Type B pancreatic cell (in vitro differentiated cells): ENCODE measurements at places on chromosomes 11 and 22.

DNA sequence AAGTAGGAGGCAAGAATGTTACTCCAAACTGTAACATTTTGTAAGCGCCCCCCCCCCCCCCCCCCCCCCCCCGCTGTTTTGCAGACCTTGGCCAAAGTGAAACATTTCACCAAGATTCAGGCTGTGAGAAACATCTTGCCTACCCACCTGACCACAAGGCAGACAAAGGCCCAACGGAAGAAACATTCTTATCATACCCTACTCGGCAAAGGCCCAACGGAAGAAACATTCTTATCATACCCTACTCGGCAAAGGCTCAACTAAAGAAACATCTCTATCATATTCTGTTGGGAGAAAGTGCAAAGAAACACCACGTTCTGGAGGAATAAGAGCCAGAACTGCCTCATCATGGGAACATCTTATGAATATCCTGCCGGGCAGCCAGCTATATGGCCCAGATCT, 117.1 kb downstream of the JRKL start:
- no peak overlapping the region for H3K27ac ChIP-seq
- no peak overlapping the region for H3K4me3 ChIP-seq
- H3K4me1 ChIP-seq, result no peaks in the 10 kb centered on the region
- H3K36me3 ChIP-seq, result no peaks in the 10 kb centered on the region

DNA sequence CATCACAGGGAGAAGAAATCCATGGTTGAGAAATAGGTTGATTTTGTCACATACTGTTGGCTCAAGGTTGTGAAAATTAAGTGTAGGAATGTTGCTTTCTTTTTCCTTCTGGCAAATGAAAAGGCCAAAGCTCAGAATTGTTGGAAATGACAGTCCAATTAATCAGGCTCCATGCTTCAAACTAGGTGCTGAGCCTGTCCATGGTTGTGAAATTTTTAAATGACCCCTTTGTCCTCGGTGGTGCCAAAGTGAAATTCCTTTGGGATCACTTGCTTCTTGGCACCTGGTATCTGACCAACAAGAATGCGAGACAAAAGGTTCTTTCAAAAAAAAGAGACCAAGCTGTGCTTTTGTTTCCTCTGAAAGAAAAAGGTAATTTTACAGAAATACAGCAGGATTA, 451.9 kb downstream of the ETS1 start:
- no peak overlapping the region for H3K27ac ChIP-seq
- no peak overlapping the region for H3K4me3 ChIP-seq
- peaks cover 36% of the 10 kb centered on the region for H3K4me1 ChIP-seq
- H3K36me3 ChIP-seq, result peaks cover 6% of the 10 kb centered on the region
- no peaks in the 10 kb centered on the region for H3K27me3 ChIP-seq

DNA sequence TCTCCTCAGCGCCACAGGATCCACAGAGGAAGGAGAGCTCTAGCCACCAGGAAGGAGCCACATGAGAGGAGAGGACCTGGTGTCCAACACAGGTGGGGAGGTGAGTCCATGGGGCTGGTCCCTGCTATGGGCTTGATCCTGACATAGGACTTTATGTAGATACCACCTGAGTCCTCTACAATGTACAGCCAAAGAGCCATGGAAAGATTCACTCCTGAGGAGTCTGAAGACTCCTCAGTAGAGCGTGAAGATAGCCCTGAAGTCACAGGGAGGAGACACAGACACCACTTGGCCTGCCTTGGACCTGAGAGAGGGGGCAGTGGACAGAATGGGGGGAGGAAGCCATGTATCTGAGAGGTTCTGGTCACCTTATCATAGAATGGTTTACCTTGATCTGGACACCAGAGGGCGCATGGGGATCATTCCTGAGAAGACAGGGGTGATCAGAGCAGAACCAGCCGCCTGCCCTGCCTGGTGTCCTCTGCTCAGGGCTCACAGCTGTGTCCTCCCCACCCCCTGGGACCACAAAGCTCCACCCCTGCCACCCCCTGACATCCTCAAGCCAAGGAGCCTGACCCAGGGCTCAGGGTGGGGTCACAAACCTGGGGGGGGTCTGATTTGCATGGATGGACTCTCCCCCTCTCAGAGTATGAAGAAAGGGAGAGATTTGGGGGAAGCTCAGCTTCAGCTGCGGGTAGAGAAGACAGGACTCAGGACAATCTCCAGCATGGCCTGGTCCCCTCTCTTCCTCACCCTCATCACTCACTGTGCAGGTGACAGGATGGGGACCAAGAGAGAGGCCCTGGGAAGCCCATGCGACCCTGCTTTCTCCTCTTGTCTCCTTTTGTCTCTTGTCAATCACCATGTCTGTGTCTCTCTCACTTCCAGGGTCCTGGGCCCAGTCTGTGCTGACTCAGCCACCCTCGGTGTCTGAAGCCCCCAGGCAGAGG, 77.0 kb downstream of the ZNF280B start:
- H3K4me1 ChIP-seq, result no peaks in the 10 kb centered on the region
- no peaks in the 10 kb centered on the region for H3K36me3 ChIP-seq
- DNase-seq, result no peak
- H3K27ac ChIP-seq, result no peak overlapping the region
- peaks cover 73% of the 10 kb centered on the region for H3K27me3 ChIP-seq

DNA sequence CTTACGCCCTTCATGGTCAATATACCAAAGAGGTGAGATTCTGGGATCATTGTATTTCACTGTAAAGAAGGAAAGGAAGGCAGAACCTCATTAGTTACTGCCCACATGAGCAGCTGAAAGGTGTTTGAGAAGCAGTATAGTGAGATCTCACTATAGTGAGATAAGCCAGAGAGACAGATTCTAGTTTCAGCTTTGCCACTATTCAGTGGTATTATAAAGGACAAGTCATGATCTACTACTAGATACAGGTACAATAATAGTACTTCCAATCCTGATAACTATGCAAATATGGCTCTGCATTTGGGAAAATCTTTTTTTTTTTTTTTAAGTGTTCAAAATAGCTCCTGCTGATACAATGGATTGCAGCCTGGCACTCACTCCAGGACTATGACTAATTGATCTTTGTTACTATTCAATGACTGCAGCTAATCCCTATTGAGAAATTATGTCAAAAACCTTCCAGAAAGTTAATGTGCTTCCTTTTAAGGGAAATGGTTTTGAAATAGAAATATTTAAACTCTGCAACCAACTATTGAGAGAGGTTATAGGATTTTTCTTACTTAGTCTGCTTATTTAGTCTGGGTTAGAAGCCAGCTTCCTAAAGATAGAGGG, 8.3 kb upstream of the DLAT start:
- no peak for DNase-seq
- no peak overlapping the region for H3K4me3 ChIP-seq
- H3K27me3 ChIP-seq, result no peaks in the 10 kb centered on the region
- H3K36me3 ChIP-seq, result peaks cover 3% of the 10 kb centered on the region

DNA sequence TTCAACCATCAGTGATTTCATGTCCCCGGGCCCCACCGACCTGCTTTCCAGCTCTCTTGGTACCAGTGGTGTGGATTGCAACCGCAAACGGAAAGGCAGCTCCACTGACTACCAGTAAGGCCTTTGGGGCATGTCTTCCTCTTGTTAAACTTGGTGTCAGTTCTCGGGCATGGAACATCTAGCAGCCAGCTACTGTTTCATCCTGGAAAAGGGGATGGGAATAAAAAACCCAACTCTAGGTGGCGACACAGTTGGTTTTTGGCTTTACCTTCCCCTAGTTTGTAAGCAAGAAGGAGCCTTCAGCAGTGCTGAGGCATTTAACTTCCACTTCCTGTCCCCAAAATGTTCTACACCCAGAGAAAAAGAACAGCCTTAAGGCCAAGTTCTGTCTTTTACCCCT, 76.7 kb downstream of the BMAL1 start:
- H3K4me3 ChIP-seq, result no peak overlapping the region
- no peaks in the 10 kb centered on the region for H3K4me1 ChIP-seq
- H3K27ac ChIP-seq, result no peak overlapping the region
- H3K36me3 ChIP-seq, result peaks cover 4% of the 10 kb centered on the region
- no peaks in the 10 kb centered on the region for H3K27me3 ChIP-seq
- DNase-seq, result no peak

GRCh38 chr22:34808618-34809017, 257.3 kb upstream of the ISX start:
- H3K27ac ChIP-seq, result no peak overlapping the region
- H3K4me3 ChIP-seq, result no peak overlapping the region
- H3K27me3 ChIP-seq, result no peaks in the 10 kb centered on the region

DNA sequence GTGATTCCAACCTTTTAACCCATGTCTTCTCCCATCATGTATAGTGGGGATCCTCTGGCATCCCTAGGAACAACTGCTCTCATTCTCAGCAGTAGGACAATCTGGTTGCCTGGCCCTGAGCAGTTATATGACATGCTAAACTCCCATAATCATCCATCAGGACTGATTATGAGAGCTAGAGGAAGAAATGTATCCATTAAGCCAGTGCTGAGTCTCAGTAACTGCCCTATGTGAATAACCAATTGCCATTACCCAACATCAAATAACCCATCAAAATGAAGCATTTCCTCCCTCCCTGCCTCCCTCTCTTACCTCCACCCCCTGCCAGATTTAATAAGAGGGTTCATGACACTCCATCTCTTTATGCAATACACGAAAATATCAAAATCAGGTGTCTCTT, 277.6 kb downstream of the NXPE2 start:
- peaks cover 15% of the 10 kb centered on the region for H3K27me3 ChIP-seq
- no peak for DNase-seq
- H3K36me3 ChIP-seq, result no peaks in the 10 kb centered on the region
- H3K27ac ChIP-seq, result no peak overlapping the region
- H3K4me1 ChIP-seq, result peaks cover 5% of the 10 kb centered on the region
- no peak overlapping the region for H3K4me3 ChIP-seq

- H3K4me1 ChIP-seq, result no peaks in the 10 kb centered on the region
- peak; percentile 54 for DNase-seq
- peaks cover 8% of the 10 kb centered on the region for H3K36me3 ChIP-seq
- no peak overlapping the region for H3K27ac ChIP-seq
These were observed 50.1 kb upstream of the PHOX2A start for GRCh38 chr11:72293910-72294615.

DNA sequence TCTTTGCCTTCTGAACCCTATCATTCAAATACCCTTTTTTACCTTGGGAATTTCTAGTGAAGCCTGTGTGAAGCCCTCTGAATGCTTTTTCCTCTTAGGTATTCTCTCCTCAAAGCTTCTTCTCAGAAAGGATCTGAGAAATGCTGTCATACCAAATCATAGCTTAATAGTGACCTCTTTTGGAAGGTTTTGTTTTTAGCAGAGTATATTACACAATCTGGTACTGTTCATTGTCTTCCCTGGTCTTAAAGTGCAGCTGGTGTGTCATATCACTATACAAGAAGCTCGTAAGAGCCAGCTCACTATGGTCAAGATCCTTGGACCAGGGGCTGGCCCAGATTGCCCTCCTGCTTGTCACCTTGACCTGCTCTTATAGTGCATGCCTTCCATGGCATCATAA, 204.4 kb upstream of the ANO5 start:
- DNase-seq, result no peak
- peaks cover 6% of the 10 kb centered on the region for H3K27me3 ChIP-seq
- H3K36me3 ChIP-seq, result no peaks in the 10 kb centered on the region
- H3K4me3 ChIP-seq, result no peak overlapping the region

- H3K27ac ChIP-seq, result no peak overlapping the region
- no peak overlapping the region for H3K4me3 ChIP-seq
- DNase-seq, result no peak
- H3K27me3 ChIP-seq, result peaks cover 17% of the 10 kb centered on the region
- H3K4me1 ChIP-seq, result no peaks in the 10 kb centered on the region
- no peaks in the 10 kb centered on the region for H3K36me3 ChIP-seq
These were observed 5.8 kb upstream of the MS4A18 start for GRCh38 chr11:60718524-60719316.

- no peaks in the 10 kb centered on the region for H3K36me3 ChIP-seq
- no peaks in the 10 kb centered on the region for H3K27me3 ChIP-seq
- no peaks in the 10 kb centered on the region for H3K4me1 ChIP-seq
These were observed 270.2 kb downstream of the GUCY1A2 start for GRCh38 chr11:106748059-106748458.

GRCh38 chr11:10990160-10990559, 132.3 kb upstream of the ZBED5 start:
- no peak overlapping the region for H3K4me3 ChIP-seq
- no peaks in the 10 kb centered on the region for H3K36me3 ChIP-seq
- no peaks in the 10 kb centered on the region for H3K27me3 ChIP-seq
- no peak overlapping the region for H3K27ac ChIP-seq
- no peak for DNase-seq

- H3K36me3 ChIP-seq, result no peaks in the 10 kb centered on the region
- no peak overlapping the region for H3K4me3 ChIP-seq
- peaks cover 5% of the 10 kb centered on the region for H3K4me1 ChIP-seq
- H3K27me3 ChIP-seq, result peaks cover 31% of the 10 kb centered on the region
These were observed 1089.3 kb downstream of the FAM181B start for GRCh38 chr11:81644239-81644840.

DNA sequence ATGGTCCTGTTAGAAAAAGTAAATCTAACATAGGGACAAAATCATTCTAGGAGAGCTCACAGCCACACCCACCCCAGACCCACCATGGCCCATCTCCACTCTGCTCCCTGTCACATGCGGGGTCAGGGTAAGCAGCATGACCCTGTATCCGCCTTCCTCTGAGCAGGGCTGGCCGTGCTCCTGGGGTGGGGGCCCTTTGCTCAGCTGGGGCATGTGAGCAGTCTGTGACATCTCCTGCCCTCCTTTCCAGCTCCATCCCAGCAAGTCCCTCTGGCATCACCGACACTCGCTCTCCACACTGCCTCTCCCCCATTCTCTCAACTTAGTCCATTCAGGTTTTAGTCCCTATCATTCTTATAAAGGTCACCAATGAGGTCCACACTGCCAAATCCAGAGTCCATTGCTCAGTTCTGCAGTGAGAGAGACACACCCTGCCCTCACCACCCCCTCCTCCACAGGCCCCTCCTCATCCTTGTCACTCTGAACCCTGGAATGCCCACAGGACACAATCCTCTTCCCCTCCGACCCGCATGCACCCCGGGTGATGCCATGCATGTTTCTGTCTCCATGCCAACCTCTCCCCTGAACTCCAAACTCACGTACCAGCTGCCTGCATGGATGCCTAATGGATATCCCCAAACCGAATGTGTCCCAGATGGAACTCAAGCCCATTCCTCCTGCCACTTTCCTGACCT, 65.1 kb upstream of the PITPNB start:
- H3K36me3 ChIP-seq, result peaks cover 26% of the 10 kb centered on the region
- H3K4me1 ChIP-seq, result peaks cover 4% of the 10 kb centered on the region
- DNase-seq, result no peak
- H3K27ac ChIP-seq, result no peak overlapping the region
- H3K4me3 ChIP-seq, result no peak overlapping the region

DNA sequence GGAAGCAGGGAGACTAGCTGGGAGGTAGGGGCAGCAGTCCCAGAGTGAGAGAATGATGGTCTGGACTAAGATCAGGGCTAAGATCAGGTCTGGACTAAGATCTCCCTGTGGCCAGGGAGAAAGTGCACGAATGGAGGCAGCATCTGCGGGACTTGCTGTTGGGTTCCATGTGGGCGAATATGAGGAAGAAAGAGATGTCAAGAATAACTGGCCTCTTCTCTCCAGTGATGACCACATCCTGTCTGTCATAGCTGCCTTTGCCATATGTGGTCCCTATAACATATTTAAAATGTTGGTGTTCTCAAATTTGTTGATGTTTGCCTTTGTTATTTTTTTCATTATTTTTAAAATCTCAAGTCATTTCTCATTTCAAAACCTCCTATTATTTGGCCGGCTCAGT, 27.4 kb upstream of the CXCR5 start:
- no peak overlapping the region for H3K4me3 ChIP-seq
- no peaks in the 10 kb centered on the region for H3K4me1 ChIP-seq
- no peaks in the 10 kb centered on the region for H3K36me3 ChIP-seq
- no peaks in the 10 kb centered on the region for H3K27me3 ChIP-seq
